Fibroblast of gingiva (primary cell): ENCODE measurements at places on chromosomes 12 and 14.

GRCh38 chr12:90816353-90817089, 138.5 kb downstream of the CCER1 start:
- DNase-seq: no peak

GRCh38 chr12:13101821-13102375, 1.6 kb downstream of the GSG1 start:
- peak; percentile 60 for DNase-seq

GRCh38 chr12:79451978-79452377, 238.8 kb downstream of the PAWR start:
- peak; percentile 89 for DNase-seq

DNA sequence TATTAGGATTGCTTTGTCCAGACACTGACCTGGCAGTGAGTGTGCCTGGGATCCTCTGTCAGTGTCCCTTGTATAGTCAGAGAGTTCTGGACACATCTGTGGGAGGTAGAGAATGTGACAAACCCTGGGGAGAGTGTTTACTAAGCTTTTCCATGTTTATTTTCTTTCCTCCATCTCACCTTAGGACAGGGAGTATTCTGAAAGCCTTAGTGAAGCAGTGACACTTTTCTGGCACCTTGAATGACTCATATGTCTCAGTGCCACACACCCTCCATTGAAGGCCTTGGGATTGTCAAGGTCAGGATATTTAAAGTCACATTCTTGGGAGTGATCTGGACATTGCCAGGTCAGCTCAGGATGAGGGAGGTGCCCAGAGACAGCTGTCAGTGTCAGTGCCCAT, 34.9 kb upstream of the CTDSP2 start:
- no peak for DNase-seq

DNA sequence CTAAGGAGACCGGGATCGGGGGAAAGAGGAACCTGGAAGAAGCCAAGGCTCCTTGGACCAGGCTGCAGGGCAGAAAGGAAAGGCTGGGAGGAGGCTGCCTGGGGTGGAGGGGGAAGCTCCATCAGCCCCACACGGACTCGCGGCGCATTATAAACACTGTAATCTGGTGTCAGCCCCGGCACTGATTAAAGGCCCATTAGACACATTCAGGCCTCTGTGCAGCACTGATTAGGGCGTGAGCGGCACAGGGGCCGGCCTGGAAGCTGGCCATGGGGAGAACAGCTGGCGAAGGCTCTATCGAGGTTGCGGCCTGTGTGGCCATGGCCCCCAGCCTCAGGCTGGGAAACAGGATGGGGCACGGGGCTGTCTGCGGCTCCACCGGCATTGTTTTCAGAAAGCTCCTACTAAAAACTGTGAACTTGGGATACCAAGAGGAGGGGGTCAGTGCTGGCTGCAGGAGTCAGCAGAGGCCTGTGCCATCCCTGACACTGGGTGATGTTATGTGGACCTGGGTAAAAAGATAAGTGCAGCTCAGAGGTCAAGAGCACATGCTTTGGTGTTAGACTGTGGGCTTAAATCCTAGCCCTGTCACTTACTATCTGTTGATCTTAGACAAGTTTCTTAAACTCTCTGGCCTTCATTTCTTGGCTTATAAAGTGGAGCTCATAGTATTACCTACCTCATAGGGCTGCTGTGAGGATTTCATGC, 10.6 kb downstream of the ACVRL1 start:
- DNase-seq: no peak

- no peak for DNase-seq
Measured at GRCh38 chr14:73663548-73664212, 18.9 kb downstream of the DNAL1 start.

DNA sequence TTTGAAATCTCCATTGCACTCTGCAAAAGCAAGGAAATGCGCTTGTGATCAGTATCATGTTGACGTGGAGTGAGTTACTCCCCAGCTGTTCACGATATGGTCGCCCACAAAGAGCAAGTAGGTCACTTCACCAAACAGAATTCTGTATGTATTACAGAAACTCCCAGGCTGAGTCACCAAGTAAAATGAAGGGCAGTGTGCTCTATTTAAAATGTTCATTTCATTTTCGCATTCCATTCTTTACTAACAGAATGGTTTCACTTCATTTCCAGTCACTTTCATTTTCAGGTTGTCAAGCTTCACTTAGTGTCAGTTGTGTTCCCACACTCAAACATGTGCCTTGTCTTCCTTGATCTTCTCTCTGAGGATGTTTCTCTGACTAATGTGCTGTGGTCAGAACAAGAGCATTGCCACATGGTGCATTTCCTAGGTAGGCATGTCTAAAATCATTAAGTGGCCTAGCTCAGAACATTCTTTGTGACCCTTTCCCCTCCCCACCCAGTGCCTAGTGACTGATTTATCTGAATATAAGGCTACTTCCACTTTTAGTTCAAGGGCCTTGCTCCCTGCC, 391.2 kb downstream of the RAD51B start:
- DNase-seq: peak; percentile 82

DNA sequence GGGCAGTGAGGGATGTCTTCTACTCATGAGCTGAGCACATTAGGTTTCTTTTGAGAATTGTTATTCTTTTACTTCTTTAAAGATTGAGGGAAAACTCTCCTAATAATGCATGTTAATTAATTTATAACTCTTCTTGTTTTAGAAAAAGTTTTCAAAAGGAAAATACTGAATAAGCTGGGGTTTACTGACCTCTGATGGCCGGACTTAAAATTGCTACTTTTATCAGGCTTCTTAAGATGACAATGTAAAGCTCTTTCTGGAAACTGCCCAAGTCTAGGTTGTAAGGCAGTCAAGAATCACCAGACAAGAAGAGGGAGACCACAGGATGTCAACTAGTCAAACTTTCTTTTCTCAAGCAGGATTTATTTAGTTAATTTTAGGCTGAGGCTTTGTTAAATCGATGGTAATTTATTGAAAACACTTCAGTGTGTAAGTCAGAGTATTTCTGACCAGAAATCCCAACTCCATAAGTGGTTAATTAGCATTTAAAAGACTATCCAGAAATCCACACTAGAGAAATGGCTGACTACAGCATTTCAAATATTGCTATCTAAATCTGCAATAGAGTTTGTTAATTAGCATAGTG, 82.1 kb downstream of the AVPR1A start:
- DNase-seq: peak; percentile 65

DNA sequence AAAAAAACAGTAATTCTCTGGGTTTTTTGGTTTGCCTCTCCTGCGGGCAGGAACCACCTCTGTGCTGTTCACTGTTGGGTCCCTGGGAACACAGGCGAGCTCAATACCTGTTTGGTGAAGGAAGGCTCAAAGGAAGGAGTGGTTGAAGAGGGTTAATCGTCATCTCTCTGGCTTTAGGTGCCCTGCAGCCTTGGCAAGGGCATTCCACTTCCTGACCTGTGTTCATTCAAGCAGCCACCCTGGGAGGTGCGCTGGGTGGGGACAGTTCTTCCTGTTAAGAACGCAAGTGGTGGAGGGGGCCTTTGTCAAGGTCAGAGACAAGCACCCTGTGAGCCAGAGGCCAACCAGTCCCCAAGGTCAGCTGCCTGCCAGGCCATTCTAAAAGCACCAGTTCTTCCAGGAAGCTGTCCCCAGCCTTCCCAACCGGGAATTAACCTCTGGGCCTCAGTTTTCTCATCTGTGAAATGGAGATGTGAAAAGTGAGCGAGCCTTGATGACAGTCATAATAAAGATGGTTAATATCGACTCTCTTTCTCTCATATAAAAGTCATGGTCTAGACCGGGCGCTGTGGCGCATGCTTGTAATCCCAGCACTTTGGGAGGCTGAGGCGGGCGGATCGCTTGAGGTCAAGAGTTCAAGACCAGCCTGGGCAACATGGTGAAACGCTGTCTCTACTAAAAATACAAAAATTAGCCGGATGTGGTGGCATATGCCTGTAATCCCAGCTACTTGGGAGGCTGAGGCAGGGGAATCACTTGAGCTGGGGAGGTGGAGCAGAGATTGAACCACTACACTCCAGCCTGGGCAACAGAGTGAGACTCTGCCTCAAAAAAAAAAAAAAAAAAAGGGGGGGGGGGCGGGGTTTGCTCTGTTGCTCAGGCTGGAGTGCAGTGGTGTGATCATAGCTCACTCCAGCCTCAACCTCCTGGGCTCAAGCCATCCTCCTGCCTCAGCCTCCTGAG, 6.1 kb downstream of the RHOF start:
- no peak for DNase-seq

DNA sequence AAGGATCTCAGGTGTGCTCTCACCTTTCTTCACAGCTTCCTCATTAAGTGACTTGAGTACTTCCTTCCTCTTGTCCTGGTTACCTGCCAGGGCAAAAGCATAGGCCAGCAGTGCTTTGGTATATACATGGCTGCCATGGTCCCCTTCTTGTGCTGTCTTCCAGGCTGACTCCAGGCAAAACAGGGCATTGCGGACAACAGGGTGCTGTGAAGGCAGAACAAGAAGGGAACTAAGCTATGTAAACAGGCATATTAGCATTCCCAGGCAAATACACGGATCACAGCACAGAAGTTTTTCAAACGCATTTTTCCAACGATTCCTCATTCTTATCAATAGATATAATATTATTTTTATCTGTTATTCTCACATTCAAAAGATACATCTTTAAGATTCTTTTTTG, 39.0 kb downstream of the A2M start:
- no peak for DNase-seq

DNA sequence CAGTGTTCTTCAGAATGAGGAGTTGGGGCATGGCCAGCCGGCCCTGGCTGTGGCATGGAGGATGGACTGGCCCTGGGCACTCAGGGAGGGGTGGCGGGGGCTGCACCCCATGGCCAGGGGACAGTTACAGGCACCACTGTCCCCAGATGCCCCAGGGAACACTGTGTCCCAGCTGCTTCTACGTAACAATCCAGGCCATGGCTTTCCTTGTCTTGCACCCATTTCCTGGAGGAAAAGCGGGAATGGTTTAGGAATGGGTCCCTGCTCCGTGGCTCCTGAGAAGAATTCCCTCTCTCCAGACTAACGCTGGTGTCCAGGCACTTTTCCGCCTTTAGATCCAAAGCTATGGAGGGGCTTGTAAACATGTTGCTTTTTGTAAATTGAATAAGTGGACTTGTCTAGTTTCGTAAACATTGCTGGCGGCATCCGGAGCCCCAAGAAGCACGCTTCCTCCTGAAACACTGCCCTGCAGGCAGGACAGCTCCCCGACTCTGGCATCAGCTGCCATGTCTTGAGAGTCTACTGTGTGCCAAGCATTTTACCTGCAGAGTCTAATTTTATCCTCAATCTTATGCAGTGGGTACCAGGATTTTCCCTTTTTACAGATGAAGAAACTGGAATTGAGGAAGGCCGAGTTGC, 238.3 kb downstream of the SLC41A2 start:
- peak; percentile 16 for DNase-seq

DNA sequence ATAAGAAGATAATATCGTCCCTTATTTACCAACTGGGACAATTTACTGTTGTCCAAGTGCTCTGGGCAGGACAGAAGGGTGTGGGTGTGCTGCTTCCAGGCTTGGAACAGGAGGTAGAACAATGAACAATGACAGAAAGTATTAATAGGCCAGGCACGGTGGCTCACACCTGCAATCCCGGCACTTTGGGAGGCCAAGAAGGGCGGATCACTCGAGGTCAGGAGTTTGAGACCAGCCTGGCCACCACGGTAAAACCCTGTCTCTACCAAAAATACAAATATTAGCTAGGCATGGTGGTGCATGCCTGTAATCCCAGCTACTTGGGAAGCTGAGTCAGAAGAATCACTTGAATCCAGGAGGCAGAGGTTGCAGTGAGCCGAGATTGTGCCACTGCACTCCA, 2.5 kb downstream of the IFI27 start:
- DNase-seq: no peak

GRCh38 chr14:68874746-68875155, 81.9 kb upstream of the ZFP36L1 start:
- no peak for DNase-seq

DNA sequence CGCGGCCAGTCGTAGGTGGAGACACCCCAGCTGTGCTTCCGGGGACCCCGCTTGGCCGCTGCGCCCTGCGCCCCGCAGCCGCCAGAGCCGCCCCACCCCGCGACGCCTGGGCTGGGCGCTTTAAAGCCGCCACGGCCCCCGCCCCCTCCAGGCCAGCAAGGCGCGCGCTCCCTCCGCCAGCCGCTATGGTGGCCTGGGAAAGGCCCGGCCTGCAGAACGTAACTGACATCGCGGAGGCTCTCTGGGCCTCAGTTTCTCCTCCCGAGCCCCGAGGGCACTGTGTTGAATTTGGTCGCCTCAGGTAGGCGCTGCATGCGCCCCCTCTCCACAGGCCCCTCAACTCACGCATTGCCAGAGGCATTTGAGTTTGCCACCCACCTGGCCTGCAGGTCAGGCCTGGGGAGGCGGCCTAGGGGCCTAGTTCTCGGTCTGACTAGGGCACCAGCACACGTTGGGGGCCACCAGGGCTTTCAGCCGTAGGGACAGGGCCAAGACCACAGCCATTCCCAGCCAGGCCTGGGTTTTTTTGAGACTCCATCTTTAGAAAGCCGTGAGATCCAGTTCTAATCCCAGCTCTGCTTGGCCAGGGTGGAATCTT, at the start of gene NGB:
Gene NGB, minus strand, starts transcription at position 94 of the 598 bp plus-strand sequence. CDS start 269 bp downstream, outside the sequence.
- DNase-seq: no peak

DNA sequence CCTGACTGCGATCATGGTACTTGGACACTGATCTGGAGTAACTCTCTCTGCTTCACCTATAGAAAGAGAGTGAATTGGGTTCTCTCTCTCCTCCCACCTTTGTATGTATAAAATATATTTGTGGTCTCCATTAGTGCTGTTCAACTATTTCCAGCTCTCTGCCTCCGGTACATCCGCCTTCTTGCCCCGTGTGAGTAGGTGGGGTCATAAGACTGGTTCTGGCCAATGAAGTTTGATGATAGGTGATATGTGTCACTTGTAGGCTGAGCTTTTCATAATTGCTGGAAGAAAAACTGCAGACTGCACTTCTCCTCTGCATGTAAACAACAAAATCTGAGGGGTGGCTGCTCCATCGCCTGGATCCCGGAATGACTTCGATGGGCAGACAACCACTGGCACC, 210.4 kb downstream of the EXOC5 start:
- DNase-seq: no peak

GRCh38 chr12:94318181-94318580, 141.5 kb downstream of the CEP83 start:
- DNase-seq: no peak

DNA sequence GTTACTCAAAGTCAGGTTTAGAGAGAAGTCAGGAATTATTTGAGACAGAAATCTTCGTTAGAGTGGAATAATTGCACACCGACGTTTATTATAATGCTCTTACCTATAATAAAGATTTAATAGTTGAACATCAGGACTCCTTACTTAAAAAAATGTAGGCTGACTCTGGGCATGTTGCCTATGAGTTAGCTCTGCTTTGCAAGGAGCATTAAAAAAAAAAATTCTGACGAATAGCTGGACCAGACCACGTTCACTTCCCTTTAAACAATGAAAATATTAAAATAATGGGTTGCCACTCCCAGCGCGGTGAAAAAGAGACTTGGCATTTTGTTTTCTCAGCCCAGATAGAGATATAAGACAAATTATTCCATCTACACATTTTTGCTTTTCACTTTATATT, 574 bp upstream of the FANCM start:
- DNase-seq: peak; percentile 22

GRCh38 chr12:129440278-129440677, 463.5 kb downstream of the TMEM132D start:
- no peak for DNase-seq

GRCh38 chr12:130878193-130879185, 6.6 kb downstream of the RAN start:
- no peak for DNase-seq
